ENCODE measurements at places on chromosomes 2 and 18.
A peak's percentile ranks its signal among the peaks of the same experiment; 100 is the strongest.

DNA sequence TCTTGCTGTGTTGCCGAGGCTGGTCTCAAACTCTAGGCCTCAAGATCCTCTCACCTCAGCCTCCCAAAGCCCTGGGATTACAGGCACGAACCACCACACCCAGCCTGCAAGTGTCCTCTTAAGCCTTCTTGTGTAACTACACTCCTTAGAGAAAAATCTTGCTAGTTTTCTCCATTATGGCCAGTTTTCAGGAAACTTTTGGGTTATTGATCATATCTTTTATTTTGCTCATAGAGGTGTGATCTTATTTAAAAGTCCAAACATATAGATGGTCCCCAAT is 2.4 kb downstream of the SOCS6 start:
- DNase-seq = no peak

- DNase-seq = no peak
Observed at GRCh38 chr18:78447211-78447610, 532.4 kb upstream of the SALL3 start.

DNA sequence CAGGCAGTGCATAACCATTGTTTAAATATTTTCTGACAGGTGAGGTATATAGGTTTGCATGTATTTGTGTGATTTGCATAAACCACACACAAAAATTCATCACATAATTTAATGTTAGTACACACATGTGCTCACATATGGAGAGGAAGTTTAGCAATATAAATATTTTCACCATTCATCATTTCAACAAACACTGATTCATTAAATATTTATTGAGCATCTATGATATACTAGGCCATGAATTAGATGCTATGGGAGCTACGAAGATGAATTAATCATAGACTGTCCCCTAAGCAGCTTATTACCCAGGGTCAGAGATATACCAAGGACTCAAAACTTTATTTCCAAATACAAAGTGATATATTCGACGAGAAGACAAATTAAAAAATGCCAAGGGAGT is 311.6 kb upstream of the PIK3C3 start:
- DNase-seq = no peak

DNA sequence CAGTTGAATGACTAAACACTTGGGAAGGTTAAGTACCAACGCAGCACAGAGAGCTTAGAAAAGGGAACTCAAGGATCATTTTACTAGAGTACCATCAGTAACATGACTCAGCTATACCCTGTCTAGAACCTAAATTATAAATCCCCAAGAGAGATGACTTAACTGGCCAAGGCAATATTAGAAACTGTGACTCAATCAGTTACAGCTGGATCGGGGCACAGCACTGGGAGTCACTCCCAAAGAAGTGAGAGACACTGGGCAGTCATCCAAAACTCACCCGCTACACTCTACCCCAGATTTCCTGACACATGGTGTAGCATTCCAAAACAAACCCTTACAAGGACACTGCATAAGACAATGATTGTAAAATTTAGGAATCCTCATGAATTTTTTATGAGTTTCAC is 17.7 kb downstream of the IWS1 start:
- DNase-seq = peak; percentile 89

- DNase-seq = no peak
Observed at GRCh38 chr2:75632091-75632701, 14.4 kb upstream of the MRPL19 start.

DNA sequence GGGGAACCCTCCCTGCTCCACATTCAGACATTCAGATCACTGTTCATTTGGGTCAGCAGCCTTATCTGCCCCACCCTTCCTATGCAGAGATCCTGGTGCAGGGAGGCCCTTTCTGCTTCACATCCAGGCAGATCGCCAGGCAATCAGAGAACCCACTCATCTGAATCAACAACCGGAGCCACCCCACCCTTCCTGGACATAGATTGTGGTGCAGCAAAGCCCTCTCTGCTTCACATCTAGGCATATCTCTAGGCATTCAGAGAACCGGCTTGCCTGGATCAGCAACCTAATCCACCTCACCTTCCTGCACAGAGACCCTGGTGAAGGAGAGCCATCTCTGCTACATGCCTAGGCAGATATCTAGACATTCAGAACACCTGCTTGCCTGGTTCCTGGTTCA is 184.5 kb upstream of the CNTNAP5 start:
- DNase-seq = no peak

- DNase-seq = no peak
Observed at GRCh38 chr2:109173311-109174171, 44.5 kb downstream of the SH3RF3 start.

DNA sequence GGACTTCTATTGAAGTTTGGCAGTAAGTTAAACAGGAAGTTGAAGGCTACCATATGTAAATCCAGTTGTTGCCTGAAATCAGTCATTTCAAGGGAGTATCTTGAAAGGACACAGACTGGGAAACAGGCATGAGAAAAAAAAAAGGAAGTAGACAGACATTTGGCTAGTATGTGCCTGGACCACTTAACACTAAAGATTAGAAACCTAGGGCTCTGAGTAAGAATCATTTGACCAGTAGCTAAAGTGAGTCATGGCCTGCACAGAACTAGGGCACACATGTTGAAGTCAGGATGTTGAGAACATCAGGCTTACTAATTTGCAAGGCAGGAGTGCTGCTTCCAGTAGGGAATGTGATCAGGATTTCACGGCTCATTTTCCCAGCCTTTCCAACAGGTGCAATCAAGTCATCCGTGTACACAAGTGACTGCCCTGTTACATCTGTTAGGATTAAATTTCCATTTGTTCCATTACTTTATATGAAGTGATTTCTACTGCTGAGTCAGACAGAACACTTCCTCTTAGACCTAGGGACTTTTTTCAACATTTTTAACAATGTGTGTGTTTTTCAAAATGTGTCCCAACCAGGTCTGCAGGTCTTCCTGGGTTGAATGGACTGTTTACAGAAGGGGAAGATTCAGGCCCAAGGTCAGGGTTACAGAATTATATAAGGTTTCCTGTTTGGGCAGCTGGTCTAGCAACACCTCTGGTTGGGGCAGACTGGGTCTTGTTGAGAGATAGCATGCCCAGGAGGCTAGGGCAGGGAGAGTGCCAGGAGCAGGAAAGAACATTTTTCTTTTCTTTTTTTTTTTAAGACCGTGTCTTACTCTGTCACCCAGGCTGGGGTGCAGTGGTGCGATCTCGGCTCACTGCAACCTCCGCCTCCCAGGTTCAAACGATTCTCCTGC is 145.6 kb downstream of the TGIF1 start:
- DNase-seq = no peak

GRCh38 chr18:49459404-49460171 is 857 bp downstream of the DYM start:
- DNase-seq = no peak

All from HTR-8/SVneo (cell line).